BJ (cell line): ENCODE measurements at places on chromosomes 4 and X. TPM values are rescaled to one million over a fixed set of nuclear protein-coding genes. Genes with fewer than 3 reads are reported as not detected.

- no peak for DNase-seq
Measured at GRCh38 chr4:180565856-180566431, 1677.3 kb upstream of the TENM3 start.

DNA sequence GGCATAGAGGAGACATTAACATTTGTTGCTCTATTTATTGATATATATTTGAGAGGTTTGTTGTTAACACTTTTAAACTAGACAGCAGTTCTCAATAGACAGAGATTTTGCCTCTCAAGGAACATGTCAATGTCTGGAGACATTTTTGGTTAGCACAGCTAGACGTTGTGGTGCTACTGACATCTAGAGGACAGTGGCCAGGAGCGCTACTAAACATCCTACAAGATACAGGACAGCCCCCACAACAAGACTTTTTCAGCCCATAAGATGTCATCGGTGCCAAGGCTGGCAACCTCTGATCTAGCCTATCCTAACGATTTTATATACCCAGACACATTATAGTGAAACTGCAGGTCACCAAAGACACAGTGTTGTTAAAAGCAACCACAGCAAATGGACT lies 18.4 kb upstream of the CTSO start:
- DNase-seq, result no peak

DNA sequence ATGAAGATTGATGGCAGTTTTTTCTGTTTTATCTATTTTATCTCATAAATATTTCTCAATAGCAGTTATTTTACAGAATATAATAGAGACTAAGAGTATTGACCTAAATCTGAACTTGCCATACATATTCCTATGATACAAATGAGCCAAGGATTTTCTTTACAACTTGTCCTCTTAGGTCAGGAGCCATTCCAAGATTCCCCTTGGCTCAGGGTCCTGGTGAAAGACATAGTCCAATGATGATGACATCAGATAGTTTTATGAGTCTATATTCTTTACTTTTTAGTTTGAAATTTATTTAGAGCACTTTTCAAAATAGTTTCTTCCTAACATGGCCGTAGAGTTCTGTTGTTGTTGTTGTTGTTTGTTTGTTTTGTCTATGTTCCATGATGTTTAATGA lies 869.1 kb upstream of the GRID2 start:
- DNase-seq, result no peak

DNA sequence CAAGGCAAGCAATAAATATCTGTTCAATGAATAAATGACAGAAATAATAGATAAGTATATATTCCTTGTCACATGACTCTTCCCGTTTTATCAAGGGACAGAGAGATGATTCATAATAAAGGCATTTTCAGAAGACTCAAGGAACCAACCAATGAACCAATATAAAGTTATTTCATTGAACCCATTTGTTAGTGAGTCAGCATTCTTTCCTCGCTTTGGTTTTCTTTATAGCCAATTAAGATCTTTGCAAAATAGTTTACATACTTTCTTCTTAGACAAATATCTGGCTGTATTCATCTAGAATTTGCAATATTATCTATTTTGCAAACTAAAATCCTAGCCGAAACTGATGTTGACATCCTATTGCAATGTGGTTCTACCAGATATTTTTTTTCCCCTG lies 269.4 kb downstream of the IL15 start:
- DNase-seq, result peak; percentile 94

GRCh38 chrX:14776901-14777300 lies 96.0 kb downstream of the FANCB start:
- no peak for DNase-seq

The HS3ST1 gene
- not detected in 2 replicates for polyA plus RNA-seq

The UBE2A gene
- 44.8 and 65.5 TPM in 2 replicates for polyA plus RNA-seq
